ENCODE measurements at places on chromosomes 3 and 15.

GRCh38 chr3:155442072-155442471 lies 148.6 kb upstream of the STRIT1 start:
- DNase-seq: no peak

DNA sequence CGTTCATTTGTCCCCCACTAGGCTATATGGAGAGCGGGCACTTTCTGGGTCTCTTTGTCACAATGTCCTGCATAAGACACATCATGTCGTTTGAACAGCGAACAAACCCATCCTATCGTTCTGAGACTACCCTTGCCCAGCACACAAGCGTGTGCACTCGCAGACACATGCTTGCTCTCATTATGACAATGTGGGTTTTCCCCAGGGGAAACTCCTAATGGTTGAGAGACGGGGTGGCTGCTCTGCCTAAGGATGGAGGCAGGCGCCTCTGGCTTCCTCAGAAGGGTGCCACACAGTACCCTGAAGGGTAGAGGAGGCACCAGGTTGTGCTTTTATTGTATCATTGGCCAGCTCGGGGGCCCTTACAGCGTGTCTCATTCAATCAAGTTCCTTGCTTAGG lies 51.0 kb upstream of the MYZAP start:
- DNase-seq: peak; percentile 59

DNA sequence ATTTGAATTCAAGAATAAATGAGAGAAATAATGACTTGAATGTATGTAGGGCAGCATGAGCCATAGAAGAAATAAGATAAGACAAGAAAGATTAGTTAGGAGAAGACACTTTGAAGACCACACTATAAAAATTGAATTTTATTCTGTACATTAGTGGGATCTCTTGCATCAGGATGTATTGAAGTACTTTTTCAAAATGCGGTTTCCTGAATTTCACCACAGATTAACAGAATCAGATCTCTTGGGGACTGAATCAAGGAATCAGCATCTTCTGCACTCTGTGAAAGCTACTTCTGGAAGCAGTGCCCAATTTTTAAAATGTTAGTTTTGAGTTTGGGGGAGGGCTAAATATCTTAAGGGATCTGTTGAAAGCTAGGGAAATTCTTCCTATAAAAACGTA lies 763.9 kb upstream of the GOLIM4 start:
- DNase-seq: no peak

DNA sequence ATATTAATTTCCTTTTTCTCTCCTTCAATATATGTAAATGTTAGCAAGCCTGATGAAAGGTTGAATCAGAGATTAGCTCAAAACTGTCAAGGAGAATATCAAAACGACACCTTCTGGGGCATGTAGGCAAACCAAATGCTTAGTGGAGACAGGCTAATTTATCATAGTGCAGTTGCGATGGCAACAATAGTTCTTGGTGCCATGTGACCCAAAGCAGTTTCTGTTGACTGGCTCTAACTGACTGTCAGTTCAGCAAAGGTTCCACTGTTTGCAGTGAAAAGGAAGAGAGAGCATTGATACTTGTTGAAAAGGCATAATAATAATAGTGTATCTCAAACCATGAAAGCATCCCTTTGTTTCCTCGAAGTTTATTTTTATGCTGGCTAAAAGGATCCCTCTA lies 513.9 kb downstream of the NLGN1 start:
- DNase-seq: no peak

- no peak for DNase-seq
Measured at GRCh38 chr3:42229942-42230688, 35.9 kb downstream of the CCK start.

DNA sequence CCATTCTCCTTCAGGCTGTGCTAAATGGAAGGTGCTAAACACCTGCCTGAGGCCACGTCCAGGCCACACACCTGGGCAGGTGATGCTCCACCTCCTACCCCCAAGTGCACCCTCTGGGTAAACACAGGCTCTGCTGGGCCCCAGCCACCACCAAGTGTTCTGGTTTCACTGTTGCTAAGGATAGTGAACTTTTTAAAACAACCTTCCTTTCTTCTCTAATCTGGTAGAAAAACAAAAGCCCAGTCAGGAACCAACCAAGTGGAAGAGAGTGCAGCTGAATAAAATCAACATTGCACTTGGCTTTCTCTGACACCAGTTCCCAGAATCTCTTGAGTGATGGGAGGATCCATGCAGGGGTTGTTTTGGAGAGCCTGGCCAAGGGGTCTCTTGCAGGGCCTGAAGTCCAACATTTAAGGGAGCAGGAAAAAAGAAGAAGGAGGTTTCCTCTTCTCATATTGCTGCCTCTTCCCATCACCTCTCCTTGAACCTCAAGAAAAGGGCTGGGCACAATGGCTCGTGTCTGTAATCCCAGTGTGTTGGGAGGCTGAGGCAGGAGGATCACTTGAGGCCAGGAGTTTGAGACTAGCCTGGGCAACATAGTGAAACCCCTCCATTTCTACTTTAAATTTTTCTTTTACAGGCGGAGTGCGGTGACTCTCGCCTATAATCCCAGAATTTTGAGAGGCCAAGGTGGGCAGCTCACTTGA lies 26.2 kb upstream of the ATP13A3 start:
- no peak for DNase-seq

- DNase-seq: no peak
Measured at GRCh38 chr15:71043373-71043772, 71.9 kb upstream of the THSD4 start.

- no peak for DNase-seq
Measured at GRCh38 chr3:184574515-184575417, 13.2 kb downstream of the EPHB3 start.

DNA sequence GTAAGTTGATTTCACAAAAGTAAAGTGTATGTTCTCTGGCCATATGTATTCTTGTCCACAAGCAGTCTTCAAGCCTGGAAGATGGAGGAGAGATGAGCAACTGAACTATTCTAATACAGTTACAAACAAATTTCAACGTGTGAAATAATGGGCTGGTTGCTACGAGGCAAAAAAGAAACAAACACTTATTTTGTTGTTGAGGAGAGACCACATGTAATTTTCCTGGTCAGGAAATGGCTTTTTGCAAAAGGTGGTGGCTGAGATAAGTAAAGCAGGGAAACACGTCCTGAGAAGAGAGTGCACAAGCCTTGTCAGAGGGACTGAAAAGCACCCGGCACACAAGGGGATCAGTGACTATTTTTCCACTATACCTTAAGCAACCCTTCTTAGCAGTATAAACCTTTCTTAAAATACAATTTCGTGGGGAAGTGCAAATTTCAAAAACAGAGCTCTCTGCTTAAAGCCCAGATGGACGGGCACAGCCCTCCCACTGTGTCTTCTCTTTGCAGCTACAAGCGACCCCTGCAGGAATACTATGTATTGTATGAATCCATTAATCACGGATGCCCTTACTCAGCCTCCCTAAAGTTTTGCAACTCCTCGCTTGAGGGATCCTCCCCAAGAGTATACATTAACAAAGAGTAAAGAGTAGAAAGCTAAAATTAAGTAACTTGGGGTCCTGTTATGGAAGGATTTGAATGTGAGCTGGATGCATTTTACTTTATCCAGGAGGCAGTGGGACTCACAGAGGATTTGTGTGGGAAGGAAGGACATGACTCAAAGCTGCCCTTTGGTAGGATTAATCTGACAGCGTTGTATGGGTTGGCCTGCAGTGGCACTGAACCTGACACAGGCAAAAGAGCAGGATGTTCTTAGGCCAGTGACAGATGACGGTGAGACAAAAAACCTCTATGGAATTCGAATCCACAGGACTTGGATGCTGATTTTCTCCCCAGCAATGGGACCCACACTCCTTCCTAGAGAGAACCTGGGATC lies 253.7 kb downstream of the IL5RA start:
- DNase-seq: no peak

GRCh38 chr3:110815008-110815583 lies 256.5 kb upstream of the NECTIN3 start:
- DNase-seq: no peak

DNA sequence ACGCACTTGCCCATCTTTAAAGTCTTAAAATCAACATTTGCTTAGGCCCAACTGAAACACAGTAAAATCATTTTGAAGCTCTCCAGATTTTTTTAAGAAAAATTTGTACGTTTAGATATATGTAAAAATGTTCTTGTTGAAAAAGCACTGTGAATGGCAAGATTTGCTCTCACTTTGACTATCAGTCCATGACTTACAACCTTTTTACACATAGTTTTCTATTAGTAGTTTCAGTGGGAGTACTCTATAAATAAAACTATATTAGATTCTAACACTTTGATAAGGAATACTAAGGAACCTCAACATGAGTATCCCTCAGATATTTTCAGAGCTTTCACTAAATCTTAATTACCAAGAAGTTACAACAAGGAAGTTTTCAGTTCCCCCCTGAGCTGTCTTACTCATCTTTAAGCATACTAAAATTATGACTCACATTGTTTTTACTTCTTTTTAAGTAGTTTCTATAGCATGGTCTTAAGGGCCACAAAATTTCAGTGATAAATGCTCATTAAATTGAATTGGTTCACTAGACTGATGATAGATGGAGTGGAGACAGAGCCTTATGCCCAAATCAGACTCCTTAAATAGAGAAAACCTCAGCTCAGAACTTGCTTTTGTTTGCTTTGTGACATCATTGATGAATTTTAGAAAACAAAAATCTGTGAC lies 31.6 kb upstream of the RAP2B start:
- DNase-seq: no peak

DNA sequence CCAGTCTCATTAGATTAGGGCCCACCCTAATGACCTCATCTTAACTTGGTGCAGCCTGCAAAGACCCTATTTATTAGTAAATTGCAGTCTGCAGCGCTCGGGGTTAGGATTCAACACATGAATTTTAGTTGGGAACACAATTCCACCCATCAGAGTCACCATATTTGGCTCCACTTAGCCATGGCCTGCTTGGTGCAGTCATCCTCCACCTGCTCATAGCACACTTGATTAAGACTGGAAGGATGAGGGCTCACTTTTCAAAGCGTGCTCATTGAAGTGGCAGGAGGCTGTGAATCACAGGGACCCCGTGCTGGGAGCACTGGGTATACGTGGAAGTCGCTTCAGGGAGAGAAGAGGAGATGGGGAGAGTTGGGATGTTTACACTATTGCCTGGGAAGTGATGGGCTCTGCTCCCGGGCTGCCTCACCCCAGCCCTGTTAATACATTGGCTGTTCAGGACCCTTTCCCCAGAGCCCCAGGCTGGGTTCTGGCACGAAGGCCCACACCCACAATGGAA lies 68.2 kb downstream of the ASB7 start:
- DNase-seq: no peak

DNA sequence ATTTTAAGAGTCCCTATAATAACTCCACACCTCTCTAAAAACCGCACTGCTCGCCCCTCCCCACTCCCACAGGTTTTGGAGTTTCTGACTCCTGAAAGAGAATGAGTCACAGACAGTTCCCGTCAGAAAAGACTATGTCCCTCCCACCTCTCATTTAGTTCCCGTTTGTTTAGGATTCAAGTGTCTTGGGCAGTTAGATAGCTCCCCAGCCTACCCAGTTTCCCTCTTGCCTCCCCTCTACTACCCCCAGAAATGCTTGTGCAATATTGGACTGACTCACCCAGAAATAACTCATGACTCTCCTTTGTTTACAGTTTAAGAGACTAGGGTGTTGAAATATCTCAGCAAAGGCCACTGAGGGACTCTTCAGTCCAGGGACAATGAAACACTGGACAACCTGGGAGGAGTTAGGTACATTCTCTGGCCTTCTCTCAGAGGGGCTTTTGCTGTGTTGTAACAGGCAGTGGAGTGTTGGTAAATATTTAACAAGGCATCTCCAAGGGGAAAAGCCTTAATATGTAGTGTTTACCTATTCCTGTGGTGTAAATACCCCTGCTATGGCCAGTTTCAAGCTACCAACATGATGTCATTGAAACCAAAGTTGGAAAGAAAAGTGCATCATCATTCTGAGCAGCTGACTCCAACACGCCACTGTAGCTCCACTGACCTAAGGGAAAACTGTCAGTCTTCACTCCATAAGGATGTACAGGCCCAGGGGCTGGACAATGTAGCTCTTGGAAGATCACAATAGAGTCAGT lies 96.1 kb upstream of the CHD2 start:
- peak; percentile 22 for DNase-seq

- no peak for DNase-seq
Measured at GRCh38 chr3:12424635-12425319, 59.5 kb upstream of the TSEN2 start.

GRCh38 chr3:39383881-39384664 lies 903 bp downstream of the SLC25A38 start:
- peak; percentile 93 for DNase-seq

DNA sequence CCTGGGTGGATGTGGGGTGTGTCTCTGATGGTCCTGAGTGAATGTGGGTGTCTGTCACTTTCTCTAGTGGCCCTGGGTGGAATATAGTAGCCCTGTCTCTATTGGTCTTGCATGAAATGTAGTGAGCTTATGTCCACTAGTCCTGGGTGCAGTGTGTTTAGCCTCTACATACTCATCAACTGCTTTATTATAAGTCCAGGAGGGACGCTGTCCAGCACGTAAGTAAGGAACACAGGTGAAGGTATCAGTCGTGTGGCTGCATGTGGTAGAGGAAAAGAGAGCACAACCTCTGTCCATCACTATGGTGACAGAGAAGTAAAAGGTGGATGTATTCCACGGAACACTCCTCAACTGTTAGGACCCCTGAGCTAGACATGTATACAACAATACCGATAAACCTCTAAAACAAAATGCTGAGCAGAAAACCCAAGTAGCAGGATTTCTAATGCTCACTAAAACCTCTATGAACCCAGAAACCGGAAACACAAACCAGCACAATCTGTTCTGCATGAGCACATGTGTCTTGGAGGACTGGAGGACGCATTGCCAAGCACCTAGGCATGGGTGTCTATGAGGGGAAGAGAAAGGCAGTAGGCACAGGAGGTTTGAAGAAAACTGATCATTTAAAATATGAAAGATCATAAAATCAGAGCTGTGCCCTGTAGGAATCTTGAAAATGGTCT lies 11.0 kb downstream of the LTF start:
- DNase-seq: no peak

GRCh38 chr3:120497336-120497735 lies 46.5 kb upstream of the FSTL1 start:
- DNase-seq: no peak

Data from stimulated activated effector memory CD8-positive, alpha-beta T cell treated with anti-CD3 and anti-CD28 coated beads, Interleukin-12 subunit alpha, Interleukin-12 subunit beta, amount 100 ng/mL, for 72 hours (primary cell).